NCI-H1436 treated with DMSO at 0.1 percent for 48 hours (cell line): ENCODE measurements at places on chromosomes 2 and 18.

DNA sequence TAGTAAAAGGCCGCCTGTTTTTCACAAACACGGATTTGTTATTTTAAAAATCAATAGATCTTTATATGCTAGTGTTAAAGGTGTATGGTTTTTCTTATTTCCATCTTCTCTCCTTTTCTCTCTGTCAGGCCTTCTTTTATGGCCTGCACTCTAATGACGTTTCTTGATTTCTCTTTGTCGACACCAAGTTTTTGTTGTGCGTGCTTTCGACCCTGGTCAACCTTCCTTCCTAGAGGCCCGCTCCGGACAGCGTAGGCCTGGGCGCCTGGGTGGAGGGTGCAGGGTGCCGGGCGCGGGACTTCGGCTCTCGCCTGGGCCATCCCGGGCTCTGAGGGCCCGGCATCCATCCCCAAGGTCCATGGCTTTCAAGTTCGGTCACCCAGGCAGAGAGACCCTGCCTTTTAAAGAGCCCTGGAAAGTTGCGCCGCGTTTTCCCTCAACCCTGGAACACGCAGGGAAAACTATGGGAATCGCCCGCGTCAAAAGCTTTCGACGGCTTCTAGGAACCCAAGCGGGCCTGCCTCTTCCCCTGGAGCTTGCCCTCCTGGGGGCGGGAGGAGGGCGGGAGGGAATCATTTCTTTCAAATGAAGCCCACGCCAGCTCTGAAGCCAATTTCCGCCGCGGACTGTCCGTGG is 4.1 kb upstream of the SATB2 start:
- DNase-seq = no peak

DNA sequence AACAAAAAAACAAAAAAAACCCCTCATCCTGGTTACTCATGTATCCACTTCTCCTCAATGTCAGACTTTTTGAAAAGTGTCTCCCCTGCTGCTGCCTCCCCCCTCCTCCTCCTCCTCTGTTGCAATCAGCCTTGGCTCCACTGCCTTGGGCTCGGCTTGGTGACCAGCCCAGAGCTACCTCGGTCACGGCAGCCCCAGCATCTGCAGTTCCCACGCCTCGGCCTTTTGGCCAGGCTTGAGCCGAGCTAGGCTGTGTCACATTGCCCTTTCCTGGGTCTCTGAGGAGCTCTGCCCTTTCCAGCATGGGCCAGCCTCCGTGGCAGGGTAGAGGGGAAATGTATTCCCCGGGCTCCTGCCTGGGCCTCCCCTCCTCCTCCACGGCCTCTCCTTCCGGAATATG is 22.7 kb upstream of the INHBB start:
- no peak for DNase-seq

GRCh38 chr2:201072201-201072530 is 365 bp downstream of the NDUFB3 start:
- no peak for DNase-seq

DNA sequence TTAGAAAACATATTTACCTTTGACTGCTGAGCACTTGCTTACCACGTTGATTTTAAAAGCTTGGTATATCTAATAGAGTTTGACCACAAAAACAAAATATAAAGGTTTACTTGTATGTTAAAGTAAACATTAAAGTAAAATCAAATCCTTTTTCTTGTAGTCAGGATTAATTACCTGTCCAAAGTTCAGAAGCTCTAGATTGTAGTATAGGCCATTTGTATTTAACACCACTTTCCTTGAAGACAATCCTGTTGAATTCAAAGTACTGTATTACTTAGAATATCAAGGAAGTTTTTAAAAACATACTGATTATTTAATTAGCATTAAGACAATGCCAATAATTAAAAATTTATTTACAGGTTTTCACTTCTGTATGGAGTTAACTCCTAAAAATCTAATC is 53.0 kb downstream of the PGAP1 start:
- DNase-seq = no peak

- DNase-seq = no peak
These were observed 58.4 kb upstream of the GALR1 start for GRCh38 chr18:77191071-77191751.

- no peak for DNase-seq
These were observed 5.4 kb upstream of the POLI start for GRCh38 chr18:54263904-54264336.

- no peak for DNase-seq
These were observed 29.7 kb downstream of the ZC3H6 start for GRCh38 chr2:112305132-112305531.
